Omental fat pad (tissue), 4 donors: ENCODE measurements at places on chromosomes 4 and X.

- DNase-seq, result no peak
Observed at GRCh38 chrX:10631416-10632145, 11.2 kb upstream of the MID1 start.

DNA sequence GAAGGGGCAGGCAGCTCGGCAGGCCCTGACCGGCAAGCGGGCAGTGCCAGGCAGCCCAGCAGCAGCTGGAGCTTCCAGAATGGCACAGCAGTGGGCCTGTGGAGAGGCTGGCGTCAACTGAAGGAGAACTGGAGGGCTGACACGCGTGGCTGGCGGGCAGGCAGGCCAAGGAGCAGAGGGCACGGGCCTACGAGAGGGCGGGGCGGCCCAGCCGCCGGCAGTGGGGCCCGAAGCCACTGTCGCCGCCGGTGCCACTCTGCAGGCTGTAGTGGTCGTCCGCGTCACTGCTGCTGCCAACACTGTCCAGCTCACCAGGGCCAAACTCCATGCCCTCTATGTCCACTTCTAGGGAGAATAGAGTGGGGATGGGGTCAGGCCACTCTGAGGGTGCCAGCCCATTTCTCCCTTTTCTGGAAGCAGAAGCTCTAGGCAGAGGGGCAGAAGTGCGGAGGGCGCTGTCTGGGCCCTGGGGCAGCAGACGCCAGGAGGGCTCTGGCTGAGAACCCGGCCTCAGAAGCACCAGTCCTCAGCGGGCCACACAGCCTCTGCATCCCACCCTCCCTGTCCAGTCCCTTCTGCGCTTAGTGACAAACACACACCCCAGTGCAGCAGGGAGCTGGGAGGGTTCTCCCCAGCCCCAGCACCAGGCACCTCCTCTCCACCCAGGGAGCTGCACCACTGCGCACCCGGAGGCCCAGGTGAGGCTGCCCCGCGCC is 8.6 kb upstream of the HAUS3 start:
- no peak for DNase-seq

- no peak for DNase-seq
Observed at GRCh38 chr4:72582853-72583252, 13.8 kb upstream of the ADAMTS3 start.

DNA sequence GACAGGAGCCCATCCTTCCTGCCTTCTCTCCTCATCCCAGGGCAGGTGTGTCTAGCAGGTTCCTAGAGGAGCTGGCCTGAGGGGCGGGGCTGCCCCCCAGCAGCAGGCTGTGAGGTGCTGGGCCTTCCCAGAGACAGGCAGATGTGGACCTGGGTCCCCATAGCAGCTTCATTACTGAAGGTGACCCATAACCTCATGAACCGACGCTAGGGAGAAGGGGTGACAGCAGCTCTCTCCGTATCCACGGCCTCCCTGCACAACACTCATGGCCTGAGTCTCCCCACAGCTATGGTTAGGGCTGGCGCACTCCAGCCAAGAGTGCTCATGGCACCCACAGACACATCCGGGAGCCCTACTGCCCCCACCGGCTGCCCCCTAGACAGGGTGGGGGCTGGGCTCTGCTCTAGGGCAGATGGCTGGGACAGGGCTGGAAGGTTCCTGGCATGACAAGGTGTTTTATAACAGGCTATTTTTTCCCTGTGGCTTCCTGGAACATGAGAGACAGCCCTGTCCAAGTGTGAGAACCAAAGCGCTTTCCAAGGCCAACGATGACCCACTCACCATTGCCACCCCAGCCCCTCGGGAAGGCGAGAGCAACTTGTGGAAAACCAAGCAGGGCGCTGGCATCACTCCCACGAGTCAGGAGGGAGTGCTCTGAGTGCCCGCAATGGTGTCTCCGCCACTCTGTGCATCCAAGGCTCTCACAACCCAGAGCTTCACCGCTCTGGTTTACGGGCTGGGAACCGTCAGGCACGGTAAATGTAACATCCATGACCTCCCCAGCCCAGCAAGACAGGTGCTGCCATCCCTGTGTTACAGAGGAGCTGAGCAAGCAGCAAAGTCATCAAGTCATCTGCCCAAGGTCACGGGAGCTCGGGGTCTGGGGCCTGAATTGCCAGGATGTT is 59.8 kb downstream of the ACOX3 start:
- DNase-seq, result no peak

DNA sequence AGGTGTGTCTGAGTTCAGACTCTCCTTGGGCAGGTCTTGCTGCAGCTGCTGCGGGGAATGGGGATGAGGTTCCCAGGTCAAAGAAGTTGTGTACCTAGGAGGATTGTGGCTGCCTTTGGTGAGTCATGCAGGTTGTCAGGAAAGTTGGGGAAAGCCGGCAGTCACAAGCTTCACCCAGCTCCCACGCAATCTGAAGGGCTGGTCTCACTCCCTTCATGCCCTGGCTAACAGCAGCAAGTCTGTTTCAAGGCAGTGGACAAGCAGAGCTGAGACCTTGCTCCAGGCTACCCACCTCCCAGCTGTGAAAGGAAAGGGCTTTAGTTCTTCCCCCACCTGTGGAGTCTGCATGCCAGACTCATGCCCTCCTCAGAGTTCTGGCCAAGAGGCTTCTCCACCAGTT is 287.2 kb downstream of the DTHD1 start:
- no peak for DNase-seq

- DNase-seq, result peak; percentile 14
Observed at GRCh38 chr4:2352171-2352570, 66.3 kb downstream of the ZFYVE28 start.

DNA sequence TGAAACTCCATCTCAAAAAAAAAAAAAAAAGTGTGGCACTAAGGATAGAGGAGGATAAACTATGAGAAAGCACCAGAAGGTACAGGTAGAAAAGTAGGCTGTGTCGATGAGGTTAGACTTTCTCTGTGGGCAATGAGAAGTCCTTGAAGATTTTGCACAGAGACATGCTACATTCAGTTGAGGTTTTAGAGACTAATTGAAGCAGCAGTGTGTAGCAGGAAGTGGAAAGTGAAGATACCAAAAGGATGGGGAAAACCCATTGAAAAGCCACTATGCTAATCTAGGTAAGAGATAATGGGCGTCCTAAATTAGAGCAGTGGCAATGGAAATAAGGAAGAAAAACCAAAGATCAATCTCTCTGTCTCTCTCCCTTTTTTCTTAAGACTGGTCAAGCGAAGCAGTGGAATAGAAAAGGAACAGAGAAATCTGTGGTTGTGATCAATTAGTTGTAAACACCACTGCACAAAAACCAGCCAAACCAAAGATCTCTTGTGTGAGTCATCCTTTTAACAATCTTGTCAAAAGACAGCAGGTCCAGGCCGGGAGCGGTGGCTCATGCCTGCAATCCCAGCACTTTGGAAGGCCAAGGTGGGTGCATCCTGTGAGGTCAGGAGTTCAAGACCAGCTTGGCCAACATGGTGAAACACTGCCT is 3.5 kb downstream of the SPINK2 start:
- DNase-seq, result no peak

- DNase-seq, result no peak
Observed at GRCh38 chrX:39779952-39780783, 317.6 kb downstream of the BCOR start.

DNA sequence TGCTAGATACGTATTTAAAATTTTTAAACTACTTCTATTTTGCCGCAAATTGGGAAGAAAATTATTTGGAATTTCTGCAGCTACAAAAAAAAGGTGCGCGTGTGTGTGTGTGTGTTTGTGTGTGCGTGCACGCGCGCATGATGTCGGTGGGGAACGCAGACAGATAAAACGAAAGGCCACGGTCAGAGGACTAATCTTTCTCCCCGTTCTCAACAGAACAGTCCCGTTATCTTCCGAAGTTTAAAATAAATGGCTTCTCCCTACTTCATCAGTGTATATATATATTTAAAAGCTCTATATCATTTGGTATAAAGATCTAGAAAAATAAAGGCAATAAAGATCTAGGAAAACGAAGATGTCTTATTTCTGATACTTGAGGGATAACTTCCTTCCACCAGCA is 1.5 kb downstream of the MGARP start:
- no peak for DNase-seq

DNA sequence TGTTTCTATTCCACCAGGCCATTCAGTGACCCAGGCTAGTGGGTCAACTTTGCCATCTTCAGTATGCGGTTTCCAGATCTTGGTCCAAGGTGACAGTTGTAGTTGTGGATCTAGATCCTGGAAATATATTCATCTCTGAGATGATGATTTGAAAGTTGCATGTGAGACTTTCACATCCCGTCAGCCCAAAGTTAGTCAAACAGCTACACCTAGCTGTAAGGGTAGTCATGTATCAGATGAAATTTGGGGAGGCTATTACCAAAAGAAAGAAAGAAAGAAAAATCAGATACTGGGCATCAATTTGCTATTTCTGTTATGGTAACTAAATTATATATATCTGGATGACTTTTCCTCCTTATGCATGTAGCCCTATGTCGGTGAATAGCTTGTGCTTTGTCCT is 259.4 kb upstream of the ARX start:
- no peak for DNase-seq

- no peak for DNase-seq
Observed at GRCh38 chrX:120301960-120302359, 9.3 kb downstream of the TMEM255A start.

GRCh38 chr4:141713771-141714445 is 77.5 kb downstream of the IL15 start:
- no peak for DNase-seq

- no peak for DNase-seq
Observed at GRCh38 chr4:37951461-37952352, 8.5 kb upstream of the PTTG2 start.

- no peak for DNase-seq
Observed at GRCh38 chr4:81116566-81116965, 86.1 kb downstream of the BMP3 start.

- no peak for DNase-seq
Observed at GRCh38 chr4:90486346-90486745, 359.2 kb downstream of the CCSER1 start.

DNA sequence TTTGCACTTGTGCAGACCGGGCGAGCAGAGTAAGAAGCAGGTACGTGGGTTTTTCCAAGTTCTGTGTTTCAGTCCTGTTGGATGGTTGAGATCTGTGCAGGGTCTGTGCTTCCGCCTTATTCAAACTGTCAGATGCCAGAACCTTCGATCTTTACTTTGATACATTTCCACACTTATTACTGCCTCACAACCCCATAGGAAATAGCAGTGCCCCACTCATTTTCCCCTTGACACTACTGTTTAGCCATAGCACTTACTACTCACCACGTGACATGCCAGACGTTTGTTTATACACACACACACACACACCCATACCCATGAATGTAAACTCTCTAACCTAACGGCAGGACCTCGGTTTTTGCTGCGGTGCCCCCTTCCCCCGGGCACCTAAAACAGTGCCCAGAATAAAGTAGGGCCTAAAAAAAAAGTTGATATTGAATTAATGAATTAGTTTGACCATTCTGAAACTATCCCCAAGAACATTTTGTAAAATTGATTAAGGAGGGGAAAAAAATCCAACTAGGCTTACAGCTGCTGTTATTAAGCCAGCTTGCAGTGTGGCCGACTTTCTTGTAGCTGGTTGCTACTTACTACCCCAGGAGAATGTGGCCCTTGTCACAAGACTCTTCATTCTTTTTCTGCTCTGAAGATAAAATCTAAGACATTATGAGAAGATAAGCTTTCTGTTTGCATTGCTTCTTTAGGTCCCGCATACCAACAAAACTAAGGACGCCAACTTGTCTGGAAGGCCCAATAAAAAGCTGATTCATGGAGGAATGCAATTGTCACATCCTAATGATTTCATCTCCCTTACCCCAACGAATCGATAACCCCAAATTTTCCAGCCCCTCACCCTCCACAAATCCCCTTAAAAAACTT is 704 bp upstream of the SEPSECS start:
- DNase-seq, result no peak

GRCh38 chr4:133149932-133150471 is 908 bp downstream of the PCDH10 start:
- DNase-seq, result no peak

GRCh38 chr4:5810770-5811430 is 82.0 kb downstream of the CRMP1 start:
- DNase-seq, result no peak

- DNase-seq, result no peak
Observed at GRCh38 chrX:139831675-139832456, 101.0 kb downstream of the ATP11C start.

GRCh38 chrX:119604766-119605463 is 1.3 kb downstream of the NKRF start:
- DNase-seq, result no peak

DNA sequence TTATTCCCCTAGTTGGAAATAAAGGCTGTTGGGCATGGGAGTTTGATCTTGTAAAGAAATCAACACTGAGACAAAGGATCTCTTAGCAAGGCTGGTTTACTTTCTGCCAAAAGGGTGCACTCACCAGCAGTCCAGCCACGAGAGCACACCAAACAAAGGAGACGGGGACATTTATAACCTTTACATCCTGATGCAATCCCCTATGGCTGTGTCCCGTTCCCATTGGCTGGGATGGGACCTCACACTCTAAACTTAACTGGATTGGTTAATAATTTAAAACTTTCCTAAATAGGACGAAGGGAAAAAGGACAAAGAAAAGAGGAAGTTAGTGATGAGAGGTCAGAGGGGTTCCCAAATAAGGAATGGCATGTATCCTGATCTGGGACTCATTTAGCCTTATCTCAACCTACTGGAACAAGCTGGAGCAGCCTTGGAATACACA is 17.9 kb downstream of the METAP1 start:
- DNase-seq, result no peak

- DNase-seq, result no peak
Observed at GRCh38 chrX:111914398-111915090, 38.6 kb downstream of the TRPC5OS start.

GRCh38 chr4:83782591-83782990 is 246.7 kb downstream of the GPAT3 start:
- no peak for DNase-seq

DNA sequence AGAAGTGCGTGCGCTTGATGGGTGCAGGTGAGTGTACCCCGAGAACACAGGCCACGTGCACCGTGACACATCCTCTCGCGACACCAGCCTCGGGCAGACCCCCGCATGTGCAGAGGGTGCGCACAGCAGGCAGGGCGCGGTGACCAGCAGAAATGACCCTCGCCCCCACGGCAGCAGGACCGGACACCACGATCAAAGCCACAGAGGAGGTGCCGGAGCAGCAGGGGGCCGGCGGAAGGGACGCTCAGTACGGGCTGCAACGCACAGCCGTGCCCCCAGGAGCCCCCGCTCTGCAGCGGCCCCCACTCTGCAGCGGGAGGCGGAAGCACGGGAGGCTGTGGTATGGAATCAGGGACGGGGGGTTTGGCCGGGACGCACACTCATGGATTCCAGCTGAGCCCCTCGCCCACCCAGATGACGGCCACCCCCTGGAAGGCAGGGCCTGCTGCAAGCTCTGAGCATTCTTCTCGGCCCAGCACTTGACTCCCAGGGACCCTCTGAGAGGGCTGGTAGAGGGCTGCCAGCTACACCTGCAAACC is 17.1 kb downstream of the PPP2R3B start:
- DNase-seq, result no peak

- no peak for DNase-seq
Observed at GRCh38 chrX:153669174-153669890, 4.3 kb downstream of the PNCK start.
